Prostate gland (tissue), 2 donors: ENCODE measurements at places on chromosomes 1 and 21.
A peak's percentile ranks its signal among the peaks of the same experiment; 100 is the strongest.

DNA sequence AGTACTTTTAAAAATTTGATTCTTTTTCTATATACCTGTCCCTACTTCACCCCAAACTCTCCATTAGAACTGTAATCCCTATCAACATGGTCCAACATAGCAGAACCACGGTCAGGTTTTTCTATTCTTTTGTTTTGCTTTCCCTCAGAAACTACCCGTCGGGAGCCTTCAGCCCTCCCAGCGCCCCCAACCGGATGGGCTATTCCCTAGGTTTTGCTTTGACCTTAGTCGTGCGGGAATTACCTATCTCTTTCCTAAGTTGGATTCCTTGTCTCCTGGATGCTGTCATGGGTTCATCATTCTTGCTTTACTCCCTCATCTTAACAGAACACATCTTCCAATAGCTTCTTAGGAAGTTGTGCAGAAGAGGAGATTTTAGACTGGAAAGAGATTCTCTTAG lies 97.5 kb upstream of the LBR start:
- DNase-seq = no peak

GRCh38 chr21:42565206-42565810 lies 51.7 kb downstream of the SLC37A1 start:
- DNase-seq = no peak

DNA sequence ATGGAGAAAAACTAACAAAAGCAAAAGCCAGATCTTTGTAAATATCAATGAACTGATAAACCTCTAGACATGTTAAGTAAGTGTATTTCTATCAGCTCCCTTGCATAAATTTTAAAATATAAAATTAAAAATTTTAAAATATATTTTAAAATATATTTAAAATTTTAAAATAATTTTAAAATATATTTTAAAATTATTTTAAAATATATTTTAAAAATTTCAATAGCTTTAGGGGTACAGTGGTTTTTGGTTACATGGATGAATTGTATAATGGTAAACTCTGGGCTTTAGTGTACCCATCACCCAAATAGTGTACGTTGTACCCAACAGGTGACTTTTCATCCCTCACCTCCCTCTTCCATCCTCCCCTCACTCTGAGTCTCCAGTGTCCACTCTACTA lies 279.2 kb downstream of the SDCCAG8 start:
- no peak for DNase-seq

DNA sequence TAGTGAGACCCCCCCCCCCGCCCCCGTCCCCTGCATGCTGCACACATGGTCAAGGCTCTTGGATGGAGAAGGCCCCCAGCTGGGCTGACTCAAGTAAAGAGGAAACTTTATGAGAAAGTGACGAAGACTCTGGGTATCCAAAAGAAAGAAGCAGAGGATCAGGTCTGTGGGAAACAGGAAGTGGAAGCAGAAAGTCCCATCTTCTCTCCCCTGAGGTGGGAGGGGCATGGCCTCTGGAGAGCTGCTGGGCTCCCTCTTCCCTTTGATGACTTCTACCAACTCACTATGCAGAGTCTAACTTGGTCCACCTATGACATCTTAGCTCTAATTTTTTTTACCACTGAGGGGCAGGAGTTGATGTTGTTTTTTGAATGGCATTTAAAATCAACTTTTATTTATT lies 42.7 kb upstream of the LIN9 start:
- no peak for DNase-seq

DNA sequence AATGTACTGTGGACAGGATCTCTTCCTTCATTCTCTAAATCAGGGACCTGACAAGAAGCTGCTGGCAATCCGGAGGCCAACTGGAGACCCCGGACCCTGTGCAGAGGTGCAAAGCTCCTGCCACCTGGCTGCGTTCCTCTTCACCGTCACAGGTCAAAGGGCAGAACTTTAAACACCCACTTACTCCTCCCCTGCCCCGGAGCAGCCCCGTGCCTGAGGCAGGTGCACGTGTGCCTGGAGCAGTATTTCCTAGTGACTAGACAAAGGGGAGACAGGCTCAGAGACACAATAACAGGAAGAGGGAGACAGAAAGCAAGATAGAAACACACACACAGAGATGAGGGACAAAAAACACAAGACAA lies 6.6 kb upstream of the PIGC start:
- DNase-seq = no peak

GRCh38 chr1:1890506-1891348 lies at the start of gene GNB1:
GNB1 (minus strand) TSS chr1:1891087; CDS start chr1:1825453, 65,634 bp downstream.
- peak; percentile 77 for DNase-seq

DNA sequence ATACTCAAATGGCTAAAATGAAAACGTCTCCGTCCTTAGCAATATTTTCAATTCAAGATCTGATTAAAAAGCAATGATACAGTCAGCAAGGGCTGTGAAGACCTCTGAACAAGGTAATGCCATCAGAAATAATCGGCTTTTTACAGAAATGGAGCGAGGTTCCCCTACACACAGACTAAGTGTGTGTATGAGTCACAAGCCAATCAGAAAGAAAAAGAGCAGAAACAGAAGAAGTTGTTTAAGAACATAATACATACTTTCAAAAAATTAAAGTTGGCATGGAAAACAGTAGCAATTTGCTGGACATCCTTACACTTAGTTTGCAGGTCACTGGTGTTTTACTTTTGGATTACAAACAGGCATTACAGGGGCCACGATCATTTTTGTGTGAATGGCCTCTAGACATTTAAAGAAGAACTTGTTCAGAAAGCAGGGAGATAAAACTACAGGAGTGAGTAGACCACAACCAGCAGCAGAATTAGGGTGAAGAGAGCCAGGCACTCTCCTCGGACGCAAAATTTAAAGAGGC lies 350.0 kb upstream of the RUNX1 start:
- no peak for DNase-seq

GRCh38 chr1:173253046-173253445 lies 45.9 kb upstream of the TNFSF4 start:
- DNase-seq = no peak

DNA sequence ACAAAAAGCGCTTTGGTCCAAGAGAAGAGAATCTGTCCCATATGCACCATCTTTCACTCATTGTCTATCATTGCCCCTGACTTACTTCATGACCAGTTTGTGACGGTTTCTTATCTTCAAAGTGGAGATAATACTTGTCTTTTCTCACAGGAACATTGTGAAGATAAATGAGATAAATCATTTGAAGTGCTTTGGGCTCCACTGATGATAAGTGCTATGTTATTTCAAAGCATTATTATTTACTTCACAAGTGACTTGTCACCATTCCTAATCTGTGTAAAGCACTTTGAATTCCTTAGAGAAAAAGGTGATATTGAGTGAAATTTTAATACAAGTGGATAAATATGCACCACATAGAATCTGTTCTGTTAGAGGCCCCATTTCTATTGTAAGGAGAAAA lies 731.6 kb upstream of the PTBP2 start:
- no peak for DNase-seq

- DNase-seq = no peak
Measured at GRCh38 chr1:217272385-217272784, 358.5 kb downstream of the GPATCH2 start.
